Gastrocnemius medialis (tissue), 4 donors: ENCODE measurements at places on chromosomes 16 and 17. TPM values are rescaled to one million over a fixed set of nuclear protein-coding genes. Genes with fewer than 3 reads are reported as not detected.
A peak's percentile ranks its signal among the peaks of the same experiment; 100 is the strongest.

DNA sequence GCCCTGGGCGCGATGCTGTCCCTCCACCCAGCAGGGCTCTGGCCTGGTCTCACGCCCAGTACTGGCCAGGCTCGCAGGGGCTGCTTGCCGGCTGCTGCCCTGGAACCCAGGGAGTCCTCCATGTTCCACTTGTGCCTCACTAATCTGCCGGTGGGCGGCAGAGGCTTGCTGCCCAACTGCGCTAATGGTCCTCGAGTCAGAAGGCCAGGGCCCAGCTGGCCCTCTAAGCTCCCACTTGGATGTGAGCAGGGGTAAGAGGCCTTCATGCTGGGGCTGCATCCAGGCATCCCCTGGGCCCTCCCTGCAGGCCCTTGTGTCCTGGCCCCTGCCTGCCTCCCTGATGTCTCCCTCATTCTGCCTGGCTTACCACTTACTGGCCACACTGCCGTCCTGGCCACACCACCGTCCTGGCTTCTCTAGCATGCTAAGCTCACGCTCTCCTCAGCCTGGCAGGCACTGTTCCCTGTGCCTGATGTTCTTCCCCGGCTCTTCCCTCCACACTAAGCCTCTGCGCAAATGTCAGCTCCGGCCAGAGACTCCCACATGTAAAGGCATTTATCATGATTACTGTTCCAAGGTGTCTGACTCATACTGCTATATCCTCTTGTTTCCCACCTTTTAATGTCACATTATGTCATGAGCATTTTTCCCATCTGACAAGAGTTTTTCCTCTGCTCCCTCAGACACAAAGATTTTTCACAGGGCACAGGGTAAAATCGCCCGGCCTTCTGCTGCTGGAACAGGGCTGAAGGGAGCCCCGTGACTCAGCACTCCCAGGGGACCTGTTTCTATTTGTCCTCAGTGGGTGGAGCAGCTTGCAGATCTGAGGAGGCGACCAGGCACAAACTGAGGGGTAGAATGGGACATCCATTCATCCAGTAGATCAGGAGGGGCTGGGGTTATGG is 15.9 kb downstream of the B9D1 start:
- no peak overlapping the region for H3K4me3 ChIP-seq
- H3K27ac ChIP-seq = peak overlapping the region; percentile 68
- no peaks in the 10 kb centered on the region for H3K36me3 ChIP-seq
- DNase-seq = peak; percentile 55

GRCh38 chr16:58515871-58516767 is 802 bp downstream of the SETD6 start:
- no peaks in the 10 kb centered on the region for H3K27me3 ChIP-seq

DNA sequence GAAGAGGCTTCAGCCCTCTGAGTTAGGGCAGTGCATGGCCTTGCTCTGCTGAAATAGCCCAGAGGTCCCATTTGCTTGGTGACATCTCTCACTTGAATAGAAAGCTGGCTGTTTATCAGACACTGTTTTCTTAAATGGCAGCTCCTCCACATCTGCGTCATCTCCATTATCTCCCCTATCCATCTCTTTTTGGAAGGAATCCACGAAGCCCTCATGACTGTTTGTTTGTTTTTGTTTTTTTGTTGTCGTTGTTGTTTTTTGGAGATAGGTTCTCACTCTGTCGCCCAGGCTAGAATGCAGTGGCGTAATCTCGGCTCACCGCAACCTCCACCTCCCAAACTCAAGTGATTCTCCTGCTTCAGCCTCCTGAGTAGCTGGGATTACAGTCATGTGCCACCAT is 16.6 kb downstream of the NAA60 start:
- peaks cover 78% of the 10 kb centered on the region for H3K4me1 ChIP-seq
- peak overlapping the region; percentile 99 for H3K27ac ChIP-seq
- no peak for DNase-seq
- H3K36me3 ChIP-seq = no peaks in the 10 kb centered on the region
- no peaks in the 10 kb centered on the region for H3K27me3 ChIP-seq

GRCh38 chr17:55645361-55645760 is 77.3 kb downstream of the TMEM100 start:
- no peak overlapping the region for H3K27ac ChIP-seq
- no peaks in the 10 kb centered on the region for H3K4me1 ChIP-seq
- H3K27me3 ChIP-seq = peaks cover 2% of the 10 kb centered on the region
- DNase-seq = no peak
- no peak overlapping the region for H3K4me3 ChIP-seq
- no peaks in the 10 kb centered on the region for H3K36me3 ChIP-seq

DNA sequence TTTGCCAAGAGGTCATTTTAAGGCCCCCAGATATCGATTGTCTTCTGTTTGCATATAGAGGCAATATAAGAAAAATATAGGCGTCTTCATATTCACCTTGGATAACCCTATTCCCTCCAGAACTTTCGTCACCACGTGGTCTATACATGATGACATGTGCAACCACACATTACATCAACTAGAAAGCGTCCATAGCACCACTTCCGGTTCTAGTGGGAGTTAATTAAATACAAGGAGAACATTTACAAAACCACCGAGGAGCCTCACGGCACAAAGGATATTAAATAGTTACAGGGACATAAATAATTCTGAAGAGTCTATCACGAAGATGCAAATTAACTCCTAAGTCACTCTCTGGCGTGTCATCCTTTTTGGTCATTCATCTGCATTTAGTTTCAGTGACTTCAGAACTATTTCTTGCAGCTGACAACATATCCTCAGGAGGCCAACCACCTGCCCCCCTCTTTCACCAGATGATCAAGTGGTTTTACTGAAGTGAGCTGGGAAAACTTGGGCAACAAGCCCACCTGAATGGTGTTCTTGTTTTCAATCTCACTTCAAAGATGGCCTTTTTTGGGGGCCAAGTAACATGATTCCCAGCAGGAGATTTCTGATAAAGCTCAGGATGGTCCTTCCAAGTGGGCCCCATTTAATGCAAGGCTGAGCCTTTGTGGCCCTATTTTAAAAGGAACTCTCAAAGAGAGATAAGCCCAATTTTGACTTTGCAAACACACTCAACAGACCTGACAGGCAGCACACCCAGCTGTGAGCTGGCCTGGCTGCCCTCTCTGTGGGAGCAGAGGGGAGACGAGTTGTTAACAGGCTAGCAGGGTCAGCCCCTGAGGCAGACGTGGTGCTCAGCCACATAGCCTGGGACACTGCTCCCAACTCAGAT is 15.3 kb downstream of the CMTM3 start:
- no peaks in the 10 kb centered on the region for H3K27me3 ChIP-seq
- DNase-seq = no peak

DNA sequence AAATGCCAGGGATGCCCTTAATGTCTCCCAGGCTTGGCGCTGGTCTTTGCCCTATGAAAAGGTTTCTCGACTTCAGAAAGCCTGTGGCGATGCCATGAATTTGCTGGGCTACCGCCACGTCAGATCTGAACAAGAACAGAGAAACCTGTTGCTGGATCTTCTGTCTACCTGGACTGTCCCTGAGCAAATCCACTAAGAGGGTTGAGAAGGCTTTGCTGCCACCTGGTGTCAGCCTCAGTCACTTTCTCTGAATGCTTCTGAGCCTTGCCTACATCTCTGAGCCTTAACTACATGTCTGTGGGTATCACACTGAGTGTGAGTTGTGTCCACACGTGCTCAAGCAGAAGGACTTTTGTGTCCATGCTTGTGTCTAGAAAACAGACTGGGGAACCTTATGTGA is 11.4 kb downstream of the CHST4 start:
- no peak overlapping the region for H3K27ac ChIP-seq
- H3K4me3 ChIP-seq = no peak overlapping the region
- H3K4me1 ChIP-seq = no peaks in the 10 kb centered on the region
- H3K27me3 ChIP-seq = no peaks in the 10 kb centered on the region

XAF1 gene
- total RNA-seq = 7.7 TPM

ATP1B2 gene
- 0.10 TPM for total RNA-seq

C16orf95 gene
- 3.8 TPM for total RNA-seq
